Epithelial cell of proximal tubule (primary cell): ENCODE measurements at places on chromosomes 2 and 18. TPM values are rescaled to one million over a fixed set of nuclear protein-coding genes. Genes with fewer than 3 reads are reported as not detected.

DNA sequence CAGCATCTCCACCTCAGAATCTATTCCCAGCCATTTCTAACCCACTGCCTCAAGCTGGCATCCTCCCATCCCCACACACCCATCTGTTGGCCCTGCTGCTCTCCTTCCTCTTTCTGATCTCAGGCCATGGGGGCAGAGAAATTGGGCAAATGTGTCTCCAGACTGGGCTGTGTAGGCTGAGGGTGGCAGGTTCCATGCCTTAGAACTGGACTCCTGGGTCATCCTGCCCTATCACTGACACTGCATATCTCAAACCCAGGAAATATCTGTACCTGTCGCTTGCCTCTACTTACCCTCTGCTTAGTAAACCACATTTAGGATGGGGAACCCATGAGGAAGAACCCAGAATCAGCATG is 1.8 kb downstream of the WNT10A start:
- DNase-seq, result no peak

DNA sequence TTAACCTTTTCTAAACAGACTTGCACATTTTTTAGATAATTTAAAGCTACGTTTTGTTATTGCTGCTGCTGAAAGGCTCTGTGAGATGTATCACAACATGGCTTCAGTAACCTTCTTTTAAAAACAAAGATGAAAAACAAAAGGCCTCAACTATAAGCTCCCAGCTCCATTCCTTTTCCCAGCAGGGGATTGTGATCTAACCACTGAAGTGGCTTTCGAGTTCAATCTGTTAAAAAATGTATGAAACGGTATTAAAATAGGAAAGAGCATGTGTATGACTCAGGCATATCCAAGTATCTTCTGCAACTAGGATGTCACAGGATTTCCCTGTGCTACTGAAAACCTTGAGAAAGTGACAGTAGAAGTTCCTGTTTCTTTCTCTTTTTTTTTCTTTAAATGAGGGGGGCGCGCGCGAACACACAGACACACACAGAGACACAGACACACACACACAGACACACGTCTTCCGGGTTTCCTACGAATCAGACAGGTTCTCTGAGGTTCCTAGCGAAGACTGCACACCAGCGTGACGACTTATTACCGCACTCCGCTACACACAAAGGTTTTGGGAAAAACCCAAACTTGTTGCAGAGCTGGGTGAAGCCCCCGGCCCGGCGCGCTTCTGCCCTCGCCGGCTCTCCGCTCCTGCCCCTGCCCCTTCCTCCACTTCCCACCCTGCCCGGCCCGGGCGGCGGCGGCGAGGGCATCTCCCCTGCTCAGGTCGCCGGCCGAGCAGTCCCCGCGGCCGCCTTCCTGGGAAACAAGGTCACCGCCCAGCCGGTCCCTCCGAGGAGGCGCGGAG is 86.8 kb downstream of the RBMS1 start:
- no peak for DNase-seq

- no peak for DNase-seq
These were observed 105.4 kb upstream of the MMADHC start for GRCh38 chr2:149692961-149693396.

- DNase-seq, result no peak
These were observed 184.8 kb downstream of the NR4A2 start for GRCh38 chr2:156147594-156148330.

GRCh38 chr18:52694804-52695203 is 354.8 kb downstream of the DCC start:
- DNase-seq, result no peak

DNA sequence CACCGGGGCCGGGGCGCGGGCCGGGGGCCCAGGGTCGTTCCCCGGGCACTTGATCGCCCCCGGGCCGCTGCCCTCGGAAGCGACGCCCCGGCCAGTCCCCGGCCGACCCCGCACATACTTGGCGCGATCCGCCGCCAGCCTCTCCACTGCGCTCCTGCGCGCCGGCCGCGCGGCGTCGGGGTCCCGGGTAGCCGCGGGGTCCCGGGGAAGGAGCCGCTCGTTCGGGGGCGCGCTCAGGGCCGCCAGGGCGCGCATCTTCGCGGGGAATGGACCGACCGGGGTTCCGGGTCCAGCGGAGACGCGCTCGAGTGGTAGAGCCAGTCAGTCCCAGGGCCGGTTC is 204 bp downstream of the FAM110C start:
- DNase-seq, result no peak

GRCh38 chr2:65025453-65026123 is 30.6 kb upstream of the CEP68 start:
- no peak for DNase-seq

GRCh38 chr2:55061523-55062344 is 11.5 kb upstream of the RTN4 start:
- no peak for DNase-seq

DNA sequence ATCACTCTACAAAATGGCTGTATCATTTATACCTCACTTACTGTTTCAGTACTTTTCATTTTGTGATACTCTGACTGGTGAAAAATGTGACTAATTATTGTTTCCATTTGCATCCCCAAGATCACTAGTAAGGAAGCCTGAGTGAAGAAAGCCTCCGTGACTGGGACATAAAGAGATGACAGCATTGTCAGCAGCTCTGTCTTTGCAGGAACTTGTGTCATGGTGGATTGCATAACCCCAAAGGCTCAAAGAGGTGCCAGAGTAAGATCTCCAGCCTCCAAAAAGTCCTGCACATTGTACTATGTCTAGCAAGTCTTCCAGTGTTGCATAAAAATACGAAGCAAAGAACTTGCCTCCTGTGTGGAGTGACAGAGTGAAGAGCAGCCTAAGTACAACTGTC is 187.5 kb upstream of the CRIM1 start:
- no peak for DNase-seq

DNA sequence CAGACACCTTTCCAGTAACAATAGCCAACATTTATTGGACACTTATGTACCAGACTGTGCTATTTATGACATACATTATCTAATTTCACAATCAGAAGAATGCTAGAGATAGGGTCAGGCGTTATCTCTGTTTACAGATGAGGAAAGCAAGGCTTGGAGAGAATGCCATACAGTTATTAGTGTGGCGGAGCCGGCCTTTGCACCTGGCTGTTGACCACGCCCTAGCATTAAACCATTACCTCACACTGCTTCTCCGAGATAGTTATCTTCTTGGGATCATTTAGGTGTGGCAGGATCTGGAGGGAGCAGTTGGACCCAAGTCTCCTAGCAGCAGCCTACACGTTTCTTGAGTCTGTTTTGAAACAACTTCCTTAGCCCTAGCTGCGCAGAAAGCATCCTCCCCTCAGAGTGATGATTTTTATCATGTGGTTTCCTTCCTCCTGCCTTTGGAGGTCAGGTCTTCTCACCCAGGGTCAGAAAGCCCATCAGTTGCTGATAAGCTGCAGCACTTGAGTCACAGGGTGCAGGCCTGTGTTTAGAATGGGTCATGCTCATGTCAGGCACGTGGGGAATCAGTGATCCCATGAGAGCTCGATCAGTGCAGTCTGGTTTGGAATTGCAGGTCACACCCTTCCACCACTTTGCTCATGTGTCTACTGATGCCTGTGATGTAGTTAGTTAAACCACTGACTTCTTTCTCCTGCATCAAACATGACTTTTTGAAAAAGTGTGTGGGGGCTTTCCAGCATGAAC is 118.2 kb downstream of the SPTBN1 start:
- no peak for DNase-seq

GRCh38 chr2:60297296-60298005 is 256.0 kb downstream of the BCL11A start:
- DNase-seq, result no peak

DNA sequence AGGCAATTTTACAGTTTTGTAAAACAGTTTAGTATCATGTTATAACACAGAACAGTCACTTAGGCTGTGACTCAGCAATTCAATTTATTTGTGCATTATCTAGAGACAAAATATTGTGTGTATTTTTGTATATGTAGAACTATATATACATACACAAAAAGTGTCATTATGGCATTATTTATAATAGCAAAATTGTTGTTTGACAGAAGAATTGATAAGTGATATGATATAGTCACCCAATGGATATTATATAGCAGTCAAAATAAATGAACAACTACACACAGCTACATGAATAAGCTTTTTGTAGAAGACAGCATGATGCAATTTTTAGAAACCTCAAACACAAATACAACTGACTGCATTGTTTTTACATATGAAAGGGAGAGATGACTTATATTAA is 334.0 kb downstream of the TRIB2 start:
- DNase-seq, result no peak

DNA sequence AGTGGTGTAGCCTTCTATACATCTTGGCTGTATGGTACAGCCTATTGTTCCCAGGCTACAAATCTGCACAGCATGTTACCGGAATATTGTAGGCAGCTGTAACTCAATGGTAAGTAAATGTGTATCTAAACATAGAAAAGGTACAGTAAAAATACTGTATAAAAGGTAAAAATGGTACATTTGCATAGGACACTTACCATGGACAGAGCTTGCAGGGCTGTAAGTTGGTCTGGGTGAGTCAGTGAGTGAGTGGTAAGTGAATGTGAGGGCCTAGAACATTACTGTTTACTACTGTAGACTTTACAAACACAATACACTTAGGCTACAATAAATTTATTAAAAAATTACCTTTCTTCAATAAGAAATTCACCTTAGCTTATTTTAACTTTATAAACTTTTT is 3.7 kb upstream of the MRPS9 start:
- DNase-seq, result no peak

- no peak for DNase-seq
These were observed 228.3 kb downstream of the RNF152 start for GRCh38 chr18:61664419-61665084.

DNA sequence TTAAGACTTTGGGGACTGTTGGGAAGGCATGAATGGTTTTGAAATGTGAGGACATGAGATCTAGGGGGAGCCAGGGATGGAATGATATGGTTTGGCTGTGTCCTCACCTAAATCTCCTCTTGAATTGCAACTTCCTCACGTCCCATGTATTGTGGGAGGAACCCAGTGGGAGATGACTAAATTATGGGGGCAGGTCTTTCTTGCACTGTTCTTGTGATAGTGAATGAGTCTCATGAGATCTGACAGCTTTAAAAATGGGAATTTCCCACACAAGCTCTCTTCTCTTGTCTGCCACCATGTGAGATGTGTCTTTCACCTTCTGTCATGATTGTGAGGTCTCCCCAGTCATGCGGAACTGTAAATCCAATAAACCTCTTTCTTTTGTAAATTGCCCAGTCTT is 11.5 kb upstream of the MBP start:
- no peak for DNase-seq

GRCh38 chr18:49055754-49056172 is 105.0 kb upstream of the SMAD7 start:
- DNase-seq, result no peak

DNA sequence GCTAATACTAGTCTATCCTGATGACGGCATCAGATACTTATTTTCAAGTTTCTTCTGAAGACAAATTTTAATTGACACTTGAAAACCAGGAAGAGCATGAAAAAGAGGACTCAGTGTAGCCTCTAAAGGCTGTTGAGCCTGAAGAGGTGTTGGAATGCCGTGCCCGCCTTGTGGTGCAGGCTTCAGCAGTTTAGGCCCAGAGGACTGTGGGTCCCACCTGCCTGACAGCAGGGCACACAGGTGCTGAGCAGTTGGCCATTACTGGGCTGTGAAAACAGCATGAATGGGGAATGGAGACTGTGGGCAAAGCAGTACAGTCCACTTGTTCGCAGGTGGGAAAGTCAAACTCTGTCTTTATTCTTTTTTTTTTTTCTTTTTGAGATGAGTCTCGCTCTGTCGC is 49.8 kb upstream of the THOC1 start:
- no peak for DNase-seq

GRCh38 chr2:127134833-127135830 is 28.2 kb upstream of the BIN1 start:
- DNase-seq, result no peak

GRCh38 chr2:197165020-197165419 is 145.6 kb downstream of the ANKRD44 start:
- DNase-seq, result no peak

DNA sequence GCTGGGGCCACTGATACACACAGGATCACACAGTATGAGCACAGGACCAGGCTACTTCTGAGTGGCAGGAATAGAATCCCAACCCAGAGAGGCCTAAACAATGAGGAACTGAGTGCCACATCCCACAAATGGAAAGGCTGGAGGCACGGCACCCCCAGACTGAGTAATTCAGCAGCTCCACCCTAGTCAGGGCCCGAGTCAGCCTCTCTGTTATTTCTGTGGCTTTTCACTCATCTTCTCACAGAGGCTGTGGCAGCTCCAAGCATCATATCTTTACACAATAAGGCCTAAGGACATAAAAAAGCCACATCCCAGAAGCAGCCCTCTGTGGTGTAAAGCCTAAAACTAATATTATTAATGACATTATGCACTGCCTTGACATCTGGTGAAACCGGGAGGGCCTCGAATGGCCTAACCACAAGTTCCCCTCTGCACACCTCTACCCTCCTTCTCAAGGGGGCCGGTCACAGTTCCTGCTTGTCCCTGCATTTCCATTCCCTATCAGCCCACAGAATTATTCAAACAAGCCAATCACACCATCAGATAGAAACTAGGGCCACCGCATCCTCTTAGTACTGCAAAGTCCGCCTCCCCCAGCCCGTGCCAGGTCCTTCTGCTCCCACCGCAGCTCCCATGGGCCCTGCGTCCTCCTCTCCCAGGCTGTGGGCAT is 12.5 kb upstream of the MAL start:
- DNase-seq, result no peak

DNA sequence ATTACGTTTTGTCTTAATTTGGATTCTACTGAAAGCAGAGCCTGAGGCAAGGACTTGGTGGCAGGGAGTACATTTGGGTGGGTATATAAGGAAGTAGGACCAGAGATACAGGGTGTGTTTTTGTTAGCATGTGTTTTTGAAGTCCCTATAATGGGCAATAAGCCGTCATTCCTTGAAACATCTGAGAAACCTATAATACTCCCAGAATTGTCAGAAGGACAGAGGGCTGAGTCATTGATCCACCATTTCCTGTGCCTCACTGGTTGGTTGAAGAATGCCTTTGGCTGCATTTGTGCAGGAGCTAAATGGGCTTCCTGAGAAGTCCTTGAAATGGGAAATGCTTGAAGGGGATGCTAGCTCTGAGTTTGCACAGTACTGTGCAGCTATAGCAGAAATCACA is 281.8 kb upstream of the ZEB2 start:
- DNase-seq, result peak; percentile 2

DNA sequence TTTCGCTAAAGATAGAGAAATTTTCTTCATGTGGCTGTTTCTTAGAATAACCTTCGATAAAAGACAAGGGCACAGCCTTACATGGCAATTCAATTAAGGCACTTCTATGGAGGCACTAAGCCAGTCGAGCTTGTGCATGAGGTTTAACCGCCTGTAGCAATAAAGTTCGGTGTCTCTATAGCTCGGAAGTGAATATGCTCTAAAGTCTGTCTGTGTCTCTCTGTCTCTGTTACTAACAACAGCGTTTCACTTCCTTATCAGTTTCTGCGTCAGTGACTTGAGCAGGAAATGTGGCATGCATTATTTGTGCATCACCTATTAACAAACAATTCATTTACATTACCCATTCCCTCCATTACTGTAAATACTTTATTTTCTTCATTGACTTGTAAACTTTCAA is 365.1 kb upstream of the NETO1 start:
- no peak for DNase-seq

- DNase-seq, result no peak
These were observed 44.5 kb downstream of the USP34 start for GRCh38 chr2:61426267-61426897.

The HOXD4 gene
- total RNA-seq, result 26.0 and 28.0 TPM in 2 replicates

The OBSL1 gene
- 38.8 and 87.0 TPM in 2 replicates for total RNA-seq

The DSC1 gene
- not detected in 2 replicates for total RNA-seq

The ZNF396 gene
- total RNA-seq, result 0.29 and 0.87 TPM in 2 replicates

The KDM3A gene
- total RNA-seq, result 14.5 and 19.8 TPM in 2 replicates

The GALM gene
- total RNA-seq, result 7.2 and 8.3 TPM in 2 replicates

The CNGA3 gene
- total RNA-seq, result not detected in 2 replicates

The DUSP19 gene
- total RNA-seq, result 0.17 and 0.51 TPM in 2 replicates

The PRPF40A gene
- 106 and 132 TPM in 2 replicates for total RNA-seq

The OXER1 gene
- 0.07 TPM in 1 of 2 replicates, not detected in the other for total RNA-seq

The VWA3B gene
- not detected in 2 replicates for total RNA-seq

The SLC25A12 gene
- 8.6 and 12.4 TPM in 2 replicates for total RNA-seq
